GM13976 (cell line): ENCODE measurements at places on chromosomes 7 and 10.

GRCh38 chr10:66162560-66163143 is 763.2 kb upstream of the LRRTM3 start:
- DNase-seq, result no peak

- no peak for DNase-seq
These were observed 71.2 kb upstream of the FAM20C start for GRCh38 chr7:121002-121785.

- no peak for DNase-seq
These were observed 2.4 kb downstream of the CD36 start for GRCh38 chr7:80640846-80641245.

GRCh38 chr7:102810916-102811315 is 62.1 kb downstream of the FAM185A start:
- no peak for DNase-seq

- DNase-seq, result no peak
These were observed 9.9 kb upstream of the LIPM start for GRCh38 chr10:88792661-88793060.

- DNase-seq, result no peak
These were observed 252.6 kb downstream of the GLRX3 start for GRCh38 chr10:130388746-130389145.

GRCh38 chr7:17580141-17580540 is 281.7 kb downstream of the AHR start:
- DNase-seq, result no peak

DNA sequence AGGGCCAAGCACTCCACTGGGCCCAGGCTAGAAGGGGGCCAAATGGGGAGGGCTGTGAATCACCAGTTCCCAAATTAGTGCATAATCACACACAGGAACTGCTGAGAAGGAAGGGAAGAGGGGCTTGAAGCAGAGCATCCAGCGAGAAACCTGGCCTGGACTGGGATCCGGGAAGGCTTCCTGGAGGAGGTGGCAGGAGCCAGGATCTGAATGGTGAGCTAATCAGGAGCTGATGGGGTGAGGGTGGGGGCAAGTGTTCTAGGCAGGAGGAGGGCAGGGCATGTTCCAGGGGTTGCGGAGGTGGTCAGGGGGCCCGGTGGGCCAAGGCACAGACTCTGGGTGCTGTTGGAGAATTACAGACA is 12.6 kb downstream of the PWWP2B start:
- DNase-seq, result no peak

- no peak for DNase-seq
These were observed 326.2 kb downstream of the FRMD4A start for GRCh38 chr10:14004536-14004935.

GRCh38 chr7:73520673-73521635 is 1.1 kb downstream of the BAZ1B start:
- no peak for DNase-seq
